ENCODE measurements at places on chromosomes 16 and 17.
A peak's percentile ranks its signal among the peaks of the same experiment; 100 is the strongest.

GRCh38 chr16:72876981-72877373 is 171.0 kb downstream of the ZFHX3 start:
- H3K36me3 ChIP-seq, result no peaks in the 10 kb centered on the region
- H3K27ac ChIP-seq, result no peak overlapping the region
- H3K27me3 ChIP-seq, result no peaks in the 10 kb centered on the region
- DNase-seq, result no peak

DNA sequence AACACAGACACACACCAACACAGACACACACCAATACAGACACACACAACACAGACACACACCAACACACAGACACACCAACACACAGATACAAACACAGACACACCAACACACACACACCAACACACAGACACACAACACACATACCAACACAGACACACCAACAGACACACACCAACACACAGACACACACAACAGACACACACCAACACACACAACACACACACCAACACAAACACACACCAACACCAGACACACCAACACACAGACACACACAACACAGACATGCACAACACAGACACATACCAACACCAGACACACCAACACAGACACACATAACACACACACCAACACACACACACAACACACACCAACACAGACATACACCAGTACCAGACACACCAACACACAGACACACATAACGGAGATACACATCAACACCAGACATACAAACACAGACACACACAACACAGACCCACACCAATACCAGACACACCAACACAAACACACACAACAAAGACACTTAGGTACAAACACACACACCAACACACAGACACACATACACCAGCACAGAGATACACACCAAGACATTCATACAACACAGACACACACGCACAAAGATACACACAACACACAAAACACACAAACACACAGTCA is 2.2 kb downstream of the CDRT4 start:
- H3K36me3 ChIP-seq, result no peaks in the 10 kb centered on the region
- no peak overlapping the region for H3K4me3 ChIP-seq
- H3K4me1 ChIP-seq, result no peaks in the 10 kb centered on the region
- DNase-seq, result no peak
- H3K27me3 ChIP-seq, result no peaks in the 10 kb centered on the region
- H3K27ac ChIP-seq, result no peak overlapping the region

DNA sequence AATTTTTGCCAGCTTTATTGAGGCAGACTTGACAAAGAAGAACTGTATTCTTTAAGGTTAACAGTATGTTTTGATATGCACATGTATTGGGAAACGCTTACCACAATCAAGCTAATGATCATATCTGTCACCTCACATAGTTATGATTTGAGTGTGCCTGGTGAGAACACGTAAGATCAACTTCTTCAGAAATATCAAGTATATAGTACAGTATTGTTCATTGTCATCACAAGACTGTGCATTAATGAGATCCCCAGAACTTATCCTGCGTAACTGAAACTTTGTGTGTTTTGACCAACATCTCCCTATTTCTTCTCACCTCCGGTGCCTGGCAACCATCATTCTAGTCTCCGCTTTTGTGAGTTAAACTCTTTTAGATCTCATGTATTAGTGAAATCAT is 756.4 kb upstream of the EEF2KMT start:
- no peaks in the 10 kb centered on the region for H3K36me3 ChIP-seq
- H3K27ac ChIP-seq, result no peak overlapping the region
- no peak for DNase-seq
- H3K27me3 ChIP-seq, result no peaks in the 10 kb centered on the region

DNA sequence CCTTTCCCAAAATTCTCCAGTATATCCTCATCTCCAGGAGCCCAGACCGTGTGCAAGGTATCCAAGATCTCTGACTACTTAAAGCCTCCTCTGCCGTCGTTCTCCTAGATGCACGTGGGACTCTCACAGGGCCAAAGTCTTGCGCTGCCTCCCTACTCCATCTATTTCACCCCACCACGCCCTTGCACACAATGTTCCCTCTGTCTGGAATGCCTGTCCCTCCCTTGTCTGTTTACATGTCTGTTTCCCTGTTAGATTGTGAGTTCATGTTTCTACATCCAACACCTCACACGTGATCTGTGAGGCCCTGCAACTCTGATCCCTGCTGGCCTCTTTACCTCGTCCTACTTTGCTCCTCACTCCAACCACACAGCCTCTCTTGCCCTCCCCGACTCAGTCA is 4.9 kb upstream of the FZD2 start:
- H3K4me3 ChIP-seq, result no peak overlapping the region
- H3K27ac ChIP-seq, result no peak overlapping the region
- H3K36me3 ChIP-seq, result no peaks in the 10 kb centered on the region
- no peaks in the 10 kb centered on the region for H3K4me1 ChIP-seq
- peaks cover 14% of the 10 kb centered on the region for H3K27me3 ChIP-seq
- no peak for DNase-seq

GRCh38 chr16:89334050-89334449 is 116.5 kb downstream of the ZNF778 start:
- no peak overlapping the region for H3K27ac ChIP-seq
- peaks cover 26% of the 10 kb centered on the region for H3K4me1 ChIP-seq
- H3K27me3 ChIP-seq, result no peaks in the 10 kb centered on the region
- H3K36me3 ChIP-seq, result no peaks in the 10 kb centered on the region

DNA sequence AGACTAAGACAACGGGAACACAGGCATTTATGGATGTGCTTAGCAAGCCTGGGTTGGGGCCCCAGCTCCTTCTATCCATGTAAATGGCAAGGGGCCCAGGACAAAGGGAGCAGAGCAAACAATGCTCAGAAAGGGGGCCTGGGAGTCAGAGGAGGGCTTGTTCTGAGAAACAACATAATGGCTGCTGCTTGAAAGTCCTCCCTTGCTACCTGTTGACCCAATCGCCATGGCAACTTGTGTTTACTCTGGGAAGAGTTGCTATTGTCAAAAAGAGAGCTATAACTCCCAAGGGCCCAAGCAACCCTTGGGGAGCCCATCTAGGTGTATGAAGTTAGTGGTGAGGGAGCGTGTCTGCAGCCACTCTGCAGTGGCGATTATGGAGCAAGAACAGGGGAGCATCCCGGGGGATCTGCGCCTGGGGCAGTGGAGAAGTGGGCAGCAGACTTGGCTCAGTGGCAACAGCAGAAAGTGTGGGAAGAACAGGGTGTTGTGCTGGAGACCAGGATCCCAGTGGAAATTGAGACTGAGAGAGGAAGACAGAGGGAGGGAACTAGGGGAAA is 118.7 kb upstream of the NLRP1 start:
- H3K27ac ChIP-seq, result no peak overlapping the region
- H3K36me3 ChIP-seq, result no peaks in the 10 kb centered on the region
- H3K4me3 ChIP-seq, result no peak overlapping the region
- no peaks in the 10 kb centered on the region for H3K27me3 ChIP-seq

DNA sequence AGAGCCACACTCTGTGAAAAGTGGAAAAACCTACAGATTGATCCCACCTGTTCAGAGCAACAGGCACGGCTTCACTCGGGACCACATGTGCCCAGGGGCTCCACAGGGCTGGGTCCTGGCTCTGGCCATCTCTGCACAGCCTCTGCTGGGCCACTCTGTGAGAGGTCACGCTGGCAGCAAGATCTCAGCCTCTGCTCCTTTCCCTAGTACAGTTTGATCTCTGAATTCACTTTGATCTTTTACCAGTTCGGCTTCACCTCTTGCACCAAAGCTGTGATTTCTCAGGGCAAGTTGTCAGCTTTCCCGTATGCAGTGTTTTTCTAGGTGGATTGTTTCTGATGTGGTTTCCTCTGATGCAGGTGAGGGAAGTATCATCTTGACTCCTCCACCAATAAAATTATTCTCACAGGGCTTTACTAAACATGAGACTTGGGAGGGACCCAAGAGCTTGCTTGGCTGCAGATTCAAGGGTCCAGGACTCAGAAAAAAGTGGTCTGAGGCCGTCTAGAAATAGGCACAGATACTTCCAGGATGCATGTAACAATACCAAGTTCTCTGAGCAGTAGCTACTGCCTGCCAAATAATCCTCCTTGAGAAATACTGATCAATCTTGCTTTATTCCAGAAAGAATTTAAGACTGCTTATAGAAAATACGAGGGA is 24.0 kb upstream of the ALDH3A1 start:
- no peaks in the 10 kb centered on the region for H3K4me1 ChIP-seq
- no peaks in the 10 kb centered on the region for H3K27me3 ChIP-seq
- H3K27ac ChIP-seq, result no peak overlapping the region
- no peak overlapping the region for H3K4me3 ChIP-seq
- peak; percentile 37 for DNase-seq

- H3K36me3 ChIP-seq, result no peaks in the 10 kb centered on the region
- no peak overlapping the region for H3K4me3 ChIP-seq
- no peaks in the 10 kb centered on the region for H3K4me1 ChIP-seq
- no peak for DNase-seq
- H3K27ac ChIP-seq, result no peak overlapping the region
- no peaks in the 10 kb centered on the region for H3K27me3 ChIP-seq
Measured at GRCh38 chr17:60909405-60909804, 231.8 kb downstream of the BCAS3 start.

- no peaks in the 10 kb centered on the region for H3K27me3 ChIP-seq
- peaks cover 13% of the 10 kb centered on the region for H3K4me1 ChIP-seq
- H3K27ac ChIP-seq, result no peak overlapping the region
- no peak for DNase-seq
- H3K4me3 ChIP-seq, result no peak overlapping the region
Measured at GRCh38 chr17:43983515-43984411, 20.7 kb upstream of the NAGS start.

GRCh38 chr16:28205117-28205899 is 6.5 kb downstream of the XPO6 start:
- H3K4me3 ChIP-seq, result no peak overlapping the region
- peaks cover 13% of the 10 kb centered on the region for H3K4me1 ChIP-seq
- H3K27ac ChIP-seq, result no peak overlapping the region
- H3K36me3 ChIP-seq, result peaks cover 21% of the 10 kb centered on the region
- no peak for DNase-seq
- no peaks in the 10 kb centered on the region for H3K27me3 ChIP-seq

DNA sequence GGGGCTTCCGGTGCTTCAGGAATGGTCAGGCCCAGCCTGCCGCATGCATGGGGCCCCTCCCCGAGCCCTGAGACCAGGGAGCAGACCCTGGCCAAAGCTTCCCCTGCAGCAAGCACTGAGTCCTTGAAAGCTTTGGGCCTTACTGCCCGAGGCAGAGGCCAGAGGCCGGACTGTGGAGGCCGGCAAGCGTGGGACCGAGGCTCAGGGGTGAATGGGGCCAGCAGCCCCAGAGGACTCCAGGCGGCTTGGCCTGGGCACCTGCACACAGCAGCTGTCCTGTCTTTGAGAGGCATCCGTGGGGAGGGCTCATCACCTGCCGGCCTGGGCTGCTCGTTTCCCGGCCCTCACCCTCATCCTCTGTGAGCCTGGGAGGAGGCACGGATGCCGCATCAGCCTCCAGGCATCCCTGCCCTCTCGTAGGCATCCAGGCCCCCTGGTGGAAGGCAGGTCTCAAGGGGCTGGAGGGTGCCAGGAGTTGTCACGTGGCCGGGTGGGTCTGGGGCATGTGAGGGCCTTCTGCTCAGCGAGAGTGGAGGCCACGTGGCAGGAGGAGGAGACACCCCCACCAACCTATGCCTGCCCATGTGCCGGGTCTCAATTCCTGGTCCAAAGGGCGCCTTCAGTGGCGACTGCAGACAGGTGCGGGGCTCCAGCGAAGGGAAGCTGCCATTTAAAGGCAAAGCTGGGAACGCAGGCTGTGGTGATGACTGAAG is 31.4 kb downstream of the CACNA1H start:
- no peak overlapping the region for H3K4me3 ChIP-seq
- peaks cover 82% of the 10 kb centered on the region for H3K27me3 ChIP-seq
- no peaks in the 10 kb centered on the region for H3K36me3 ChIP-seq
- no peak overlapping the region for H3K27ac ChIP-seq
- no peak for DNase-seq
- H3K4me1 ChIP-seq, result no peaks in the 10 kb centered on the region

DNA sequence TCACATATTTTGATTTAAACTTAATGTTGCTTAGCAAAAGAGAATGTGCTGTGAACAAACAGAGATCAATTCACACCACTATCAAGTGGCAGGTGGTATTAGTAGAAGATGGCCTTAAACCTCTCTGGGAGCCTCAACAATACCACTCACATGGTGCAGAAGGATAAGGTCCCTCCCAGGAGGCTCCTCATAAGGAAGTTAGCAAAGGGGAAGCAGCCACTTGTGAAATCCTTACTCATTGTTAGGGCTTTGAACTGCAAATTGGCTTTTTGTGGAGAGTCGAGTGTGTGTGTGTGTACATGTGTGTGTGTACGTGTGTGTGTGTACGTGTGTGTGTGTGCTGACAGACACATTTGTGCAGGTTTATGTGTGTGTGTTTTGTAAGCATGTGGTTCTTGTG is 48.9 kb upstream of the ASIC2 start:
- H3K27me3 ChIP-seq, result no peaks in the 10 kb centered on the region
- no peak overlapping the region for H3K4me3 ChIP-seq
- no peak overlapping the region for H3K27ac ChIP-seq
- no peak for DNase-seq
- no peaks in the 10 kb centered on the region for H3K4me1 ChIP-seq

- H3K4me3 ChIP-seq, result peak overlapping the region; percentile 73
- no peaks in the 10 kb centered on the region for H3K36me3 ChIP-seq
- H3K4me1 ChIP-seq, result 0 out of 2 replicates have a peak, but pooled peaks cover 5% of the 10 kb centered on the region
Measured at GRCh38 chr17:7626956-7627249, 718 bp downstream of the SAT2 start.

- DNase-seq, result no peak
- H3K36me3 ChIP-seq, result no peaks in the 10 kb centered on the region
- peaks cover 10% of the 10 kb centered on the region for H3K4me1 ChIP-seq
- no peak overlapping the region for H3K27ac ChIP-seq
- H3K4me3 ChIP-seq, result no peak overlapping the region
Measured at GRCh38 chr17:44074231-44074910, 3.8 kb downstream of the G6PC3 start.

- H3K27me3 ChIP-seq, result no peaks in the 10 kb centered on the region
- H3K4me1 ChIP-seq, result no peaks in the 10 kb centered on the region
- H3K27ac ChIP-seq, result no peak overlapping the region
- no peak overlapping the region for H3K4me3 ChIP-seq
- no peaks in the 10 kb centered on the region for H3K36me3 ChIP-seq
Measured at GRCh38 chr17:63596856-63597586, 3.7 kb upstream of the TACO1 start.

DNA sequence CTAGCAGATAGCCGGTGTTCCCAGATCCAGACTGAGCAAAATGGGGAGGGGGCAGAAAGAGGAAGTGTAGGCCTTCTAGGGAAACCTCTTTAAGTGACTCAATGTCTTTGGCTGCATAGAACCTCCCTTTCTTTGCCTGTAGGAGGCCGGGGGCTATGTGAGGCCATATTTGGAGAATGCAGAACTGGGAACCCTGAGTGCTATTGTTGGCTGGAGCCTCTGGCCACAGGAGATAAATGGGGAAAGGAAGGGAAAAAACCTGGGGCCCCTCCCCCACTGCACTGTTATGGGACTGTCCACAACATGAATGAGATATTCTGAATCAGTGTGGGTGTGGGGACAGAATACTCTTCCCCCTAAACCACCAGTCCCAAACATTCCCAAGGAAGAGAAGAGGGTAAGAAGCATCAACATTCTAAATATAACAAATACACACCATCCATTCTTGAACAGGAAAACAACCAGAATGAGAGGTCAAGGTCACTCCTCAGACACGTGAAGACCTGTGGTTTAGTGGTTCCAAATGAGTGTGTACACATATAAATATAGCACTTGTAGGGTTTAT is 2.4 kb downstream of the VPS25 start:
- peak; percentile 7 for DNase-seq
- no peaks in the 10 kb centered on the region for H3K36me3 ChIP-seq
- peak overlapping the region; percentile 10 for H3K27ac ChIP-seq
- peaks cover 21% of the 10 kb centered on the region for H3K4me1 ChIP-seq
- no peak overlapping the region for H3K4me3 ChIP-seq

All from MM.1S (cell line).